ENCODE measurements at places on chromosomes 3 and 15.

- peak; percentile 43 for DNase-seq
Measured at GRCh38 chr3:10008588-10009344, 17.5 kb upstream of the FANCD2 start.

DNA sequence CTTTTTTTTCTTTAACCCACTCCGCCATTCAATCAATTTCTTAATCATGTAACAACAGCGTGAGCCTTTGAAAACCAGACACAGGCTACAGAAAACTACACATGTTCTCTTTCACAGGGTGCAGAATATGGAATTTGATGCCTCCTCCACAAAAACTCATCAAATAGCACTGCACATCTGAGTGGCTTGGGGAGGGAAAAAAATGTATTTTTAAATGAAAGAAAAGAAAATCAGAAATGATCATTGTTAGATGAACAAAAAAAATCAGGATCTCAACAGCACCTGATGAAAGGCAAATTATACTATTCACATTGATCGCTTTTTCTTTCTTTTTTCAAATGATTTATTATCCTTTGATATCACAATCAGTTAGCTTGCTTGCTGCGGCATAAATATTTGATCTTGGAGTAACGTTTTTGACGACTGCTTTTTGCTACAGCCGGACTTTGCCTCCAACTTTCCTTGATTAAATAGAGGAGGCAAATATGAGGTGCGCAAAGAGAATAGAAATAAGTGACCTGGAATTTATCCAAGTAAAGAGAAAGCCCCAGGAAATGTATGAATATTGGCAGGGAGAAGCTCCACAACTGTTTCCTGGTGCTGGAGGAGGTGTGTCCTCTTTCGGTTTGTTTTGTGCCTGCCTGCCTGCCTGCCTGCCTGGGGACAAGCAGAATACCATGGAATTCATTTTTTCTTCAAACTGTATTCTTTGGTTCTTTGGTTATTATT is 63.1 kb downstream of the EDEM1 start:
- DNase-seq, result no peak

DNA sequence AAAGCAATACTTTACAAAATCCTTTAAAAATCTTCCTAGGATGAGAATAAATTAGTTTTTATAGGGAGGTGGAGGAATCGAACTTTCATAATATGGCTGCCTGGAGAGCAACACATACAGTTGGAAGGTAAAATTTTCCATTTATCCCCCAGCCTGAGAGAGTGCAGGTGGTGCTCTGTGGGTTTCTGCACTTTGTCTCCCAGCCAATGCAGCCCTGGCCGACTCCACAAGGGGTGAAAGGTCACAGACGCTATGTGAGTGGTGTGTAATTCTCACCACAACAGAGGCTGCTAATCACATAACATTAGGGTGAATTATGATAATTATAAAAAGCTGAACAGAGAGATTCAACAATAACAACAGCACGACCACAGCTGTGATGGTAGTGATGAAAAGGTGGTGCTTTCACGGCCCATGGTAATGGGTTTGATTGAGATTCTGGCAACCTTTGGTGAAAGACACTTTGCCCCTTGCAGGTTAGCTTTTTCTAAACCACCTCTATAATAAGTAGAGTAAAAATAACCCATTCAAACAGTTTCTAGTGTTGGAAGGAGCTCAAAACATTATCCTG is 30.1 kb upstream of the NANOGP8 start:
- peak; percentile 38 for DNase-seq

DNA sequence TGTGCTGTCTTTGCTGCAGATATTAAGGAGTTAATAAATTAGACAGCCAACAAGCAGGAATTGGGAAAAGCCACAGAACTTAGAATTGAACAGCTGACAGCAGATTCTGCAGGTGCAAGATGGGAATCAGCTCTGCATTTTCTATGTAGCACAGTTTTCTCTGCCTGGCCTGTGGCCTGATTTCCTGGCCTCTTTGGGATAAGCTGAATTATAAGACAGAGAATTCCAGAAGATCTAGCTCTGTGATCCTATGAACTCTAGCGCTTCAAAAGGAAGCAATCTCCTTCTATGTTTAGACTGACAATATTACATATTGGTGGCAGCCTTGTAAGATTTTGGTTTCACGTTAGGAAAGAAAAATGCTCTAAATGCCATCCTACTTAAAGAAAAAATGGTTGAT is 24.0 kb upstream of the SOX2 start:
- DNase-seq, result no peak

- no peak for DNase-seq
Measured at GRCh38 chr3:149306751-149307434, 26.5 kb downstream of the TM4SF18 start.

- DNase-seq, result peak; percentile 79
Measured at GRCh38 chr3:71681224-71681668, 44.0 kb downstream of the EIF4E3 start.

- DNase-seq, result no peak
Measured at GRCh38 chr15:51398626-51399025, 57.2 kb downstream of the GLDN start.

DNA sequence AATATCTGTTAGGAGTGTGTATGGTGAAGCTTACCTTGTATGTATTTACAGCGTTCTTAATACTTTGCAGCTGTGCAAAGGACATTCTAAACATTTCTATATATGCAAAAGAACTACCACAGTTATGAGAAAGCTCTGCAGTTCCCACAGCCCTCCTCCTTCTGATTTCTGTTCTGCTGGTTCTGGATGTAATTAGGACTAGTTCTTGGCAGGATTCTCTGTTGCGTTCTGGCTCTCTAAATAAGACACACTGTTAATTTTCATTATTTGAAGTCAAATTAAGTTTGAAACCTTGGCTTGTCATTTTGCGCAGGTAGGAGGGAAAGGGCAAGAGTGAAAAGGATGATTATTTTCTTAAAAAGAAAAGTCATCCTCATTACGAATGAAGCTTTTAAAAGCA is 76.4 kb downstream of the FNDC3B start:
- DNase-seq, result no peak

GRCh38 chr3:45552031-45552793 is 42.3 kb upstream of the LIMD1 start:
- DNase-seq, result no peak

DNA sequence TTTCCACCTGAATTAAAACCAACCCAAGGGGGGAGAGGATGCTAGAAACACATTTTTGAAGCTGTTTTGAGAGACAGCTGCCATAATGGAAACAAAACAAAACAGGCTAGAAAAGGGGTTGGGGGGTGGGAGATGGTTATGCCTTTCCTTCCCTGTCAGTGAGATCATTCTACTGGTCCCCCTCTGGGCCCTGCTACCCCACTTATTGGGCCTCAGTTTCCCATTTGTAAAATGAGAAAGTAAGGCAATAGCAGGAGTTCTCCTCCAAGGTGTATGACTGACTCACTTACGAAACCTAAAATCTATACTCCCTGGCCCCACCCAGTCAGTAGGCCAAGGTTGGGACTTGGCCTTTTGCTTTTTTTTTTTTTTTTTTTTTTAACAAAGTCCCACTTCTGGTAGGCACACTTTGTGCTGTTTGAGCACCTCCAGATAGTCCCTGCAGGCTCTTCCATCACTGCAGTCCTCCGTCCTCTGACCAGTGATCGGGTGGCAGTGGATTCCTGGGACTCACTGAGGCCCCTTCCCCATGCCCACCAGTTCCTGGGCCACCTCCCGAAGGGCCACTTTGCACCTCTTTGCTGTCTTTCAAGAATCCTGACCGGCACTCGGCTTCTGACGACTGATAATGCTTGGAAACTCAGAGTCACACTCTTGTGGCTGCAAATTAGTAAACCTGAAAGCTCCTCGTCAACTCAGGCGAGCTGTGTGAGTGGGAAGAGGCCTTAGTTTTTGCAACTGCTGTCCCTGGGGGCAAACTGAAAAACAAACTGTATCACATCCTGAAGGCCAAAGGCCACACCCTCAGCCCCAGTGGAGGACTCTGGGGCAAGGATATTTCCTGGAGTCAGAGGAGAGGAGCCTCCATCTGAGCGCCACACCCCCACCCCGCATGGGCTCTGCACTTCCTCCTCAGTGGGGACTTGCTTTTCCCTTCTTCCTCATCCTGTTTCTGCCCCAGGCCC is 6.7 kb upstream of the PSTPIP1 start:
- DNase-seq, result no peak

DNA sequence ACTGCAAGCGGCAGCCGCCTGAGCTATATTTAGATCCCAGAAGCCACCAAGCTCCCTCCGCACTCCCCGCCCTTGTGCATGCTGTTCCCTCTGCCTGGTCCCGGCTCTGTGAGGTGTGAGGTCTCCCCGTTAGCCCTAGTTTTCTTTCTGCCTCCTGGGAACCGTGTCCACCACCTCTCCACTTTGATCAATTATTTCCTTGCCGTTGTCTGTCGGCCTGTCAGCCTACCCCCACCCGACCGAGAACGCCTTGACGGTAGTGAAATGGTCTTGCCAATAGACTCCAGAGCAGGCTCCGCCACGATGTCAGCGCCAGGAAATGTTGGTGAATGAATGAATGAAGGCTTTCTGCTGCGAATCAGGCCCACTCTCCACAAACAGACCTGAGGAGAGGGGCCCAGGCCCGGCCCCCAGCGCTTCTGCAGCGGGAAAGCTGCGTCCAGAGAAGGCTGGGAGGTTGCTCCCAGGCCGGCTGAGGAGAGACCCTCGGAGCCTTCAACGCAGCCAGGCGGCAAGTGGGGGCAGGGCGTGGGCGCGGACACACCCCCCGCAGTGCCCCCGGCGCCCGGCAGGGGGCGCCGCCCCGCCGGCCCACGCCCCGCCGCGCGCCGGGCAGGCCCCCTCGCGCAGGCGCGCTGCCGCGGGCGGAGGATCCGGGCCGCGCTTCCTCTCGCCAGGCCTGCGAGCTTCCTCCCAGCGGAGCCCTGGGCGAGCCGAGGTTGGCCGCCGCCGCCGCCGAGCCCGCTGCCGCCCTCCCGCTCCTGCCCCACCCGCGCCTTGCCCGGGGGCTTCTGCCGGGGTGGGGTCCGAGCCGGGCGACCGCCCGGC is at the start of gene CSK:
Gene CSK, plus strand, starts transcription at position 650 of the 828 bp plus-strand sequence. CDS start 16,218 bp downstream, outside the sequence.
- DNase-seq, result no peak

DNA sequence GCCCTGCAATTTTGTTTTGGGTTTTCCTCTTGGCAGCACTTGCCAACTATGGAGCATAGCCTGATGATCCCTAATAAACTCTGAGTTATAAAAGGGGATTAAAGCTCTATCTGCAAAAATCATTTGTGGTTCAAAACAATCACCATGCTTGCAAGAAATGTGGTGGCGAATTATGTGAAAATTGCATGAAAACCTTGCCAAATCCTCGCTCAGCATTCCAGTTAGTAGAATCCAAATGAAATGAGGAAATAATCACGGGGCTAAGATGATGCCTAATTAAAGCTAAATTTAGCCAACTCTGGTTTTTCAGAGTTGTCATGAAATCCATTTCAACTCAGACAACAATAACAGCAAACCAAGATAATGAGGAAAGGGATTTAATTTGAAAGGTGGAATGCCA is 73.0 kb upstream of the PROK2 start:
- no peak for DNase-seq

DNA sequence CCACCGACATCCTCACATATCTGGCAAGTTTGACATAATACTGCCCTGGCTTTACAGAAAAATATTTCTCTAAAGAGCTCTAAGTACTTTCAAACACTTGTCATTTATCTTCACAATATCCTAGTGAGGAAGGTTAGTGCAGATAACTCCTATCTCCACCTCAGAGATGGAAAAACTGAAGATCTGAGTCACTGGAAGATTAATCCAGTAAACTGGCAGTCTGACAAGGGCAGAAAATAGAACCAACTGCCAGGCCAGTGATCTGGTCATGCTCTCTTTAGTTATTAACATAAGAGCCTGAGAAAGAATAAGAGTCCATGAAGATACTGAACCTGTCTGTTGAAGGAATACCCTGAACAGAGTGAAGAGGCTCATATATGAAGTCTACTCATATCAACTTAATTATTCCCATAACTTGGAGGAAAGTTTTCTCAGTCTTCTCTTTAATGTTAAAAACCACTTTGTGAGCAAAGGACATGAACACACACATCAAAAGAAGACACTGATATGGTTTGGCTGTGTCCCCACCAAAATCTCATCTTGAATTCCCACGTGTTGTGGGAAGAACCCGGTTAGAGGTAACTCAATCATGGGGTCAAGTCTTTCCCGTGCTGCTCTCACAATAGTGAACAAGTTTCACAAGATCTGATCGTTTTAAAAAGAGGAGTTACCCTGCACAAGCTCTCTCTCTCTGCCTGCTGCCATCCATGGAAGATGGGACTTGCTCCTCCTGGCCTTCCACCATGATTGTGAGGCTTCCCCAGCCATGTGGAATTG is 61.4 kb downstream of the GOLIM4 start:
- peak; percentile 49 for DNase-seq

DNA sequence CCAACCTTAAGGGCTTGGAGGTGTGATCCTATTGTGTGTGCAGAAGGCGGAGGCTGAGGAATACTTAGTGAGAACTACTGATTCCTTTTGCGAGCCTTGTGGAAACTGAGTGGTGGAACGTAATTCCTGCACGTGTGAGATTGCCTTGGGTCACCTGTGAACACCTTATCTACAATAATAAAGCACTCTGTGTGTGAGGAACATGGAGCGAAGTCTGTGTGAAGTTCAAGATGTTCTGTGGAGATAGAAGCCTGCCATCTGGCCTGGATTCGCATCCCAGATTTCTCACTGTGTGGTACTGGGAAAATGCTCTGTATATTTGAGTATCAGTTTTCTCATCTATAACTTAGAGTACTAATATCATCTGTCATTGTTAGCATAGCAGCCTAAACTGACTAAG is 179.5 kb upstream of the PDZRN3 start:
- DNase-seq, result no peak

GRCh38 chr3:4570840-4571621 is 77.9 kb downstream of the ITPR1 start:
- DNase-seq, result no peak

DNA sequence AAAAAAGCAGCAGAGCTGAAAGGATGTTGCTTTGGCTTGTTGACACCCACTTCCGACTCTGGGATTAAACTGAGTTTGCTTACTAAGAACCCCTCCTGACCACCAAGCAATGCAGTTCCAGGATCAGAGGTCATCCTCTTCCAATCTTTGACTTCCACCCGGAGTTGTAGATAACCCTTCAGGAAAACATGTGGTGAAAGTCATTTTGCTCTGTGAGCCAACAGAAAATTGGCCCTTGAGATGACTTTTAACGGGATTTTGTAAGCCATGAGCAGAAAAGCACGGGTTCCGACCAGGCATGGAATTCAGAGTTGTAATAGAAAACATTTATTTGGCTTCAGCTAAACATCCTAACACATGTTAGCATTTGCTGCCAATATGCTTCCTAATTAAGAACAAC is 171.6 kb upstream of the NR2F2 start:
- DNase-seq, result no peak

GRCh38 chr15:33330931-33331330 is 20.2 kb downstream of the RYR3 start:
- no peak for DNase-seq

- DNase-seq, result no peak
Measured at GRCh38 chr3:107880702-107881101, 210.1 kb downstream of the CD47 start.

DNA sequence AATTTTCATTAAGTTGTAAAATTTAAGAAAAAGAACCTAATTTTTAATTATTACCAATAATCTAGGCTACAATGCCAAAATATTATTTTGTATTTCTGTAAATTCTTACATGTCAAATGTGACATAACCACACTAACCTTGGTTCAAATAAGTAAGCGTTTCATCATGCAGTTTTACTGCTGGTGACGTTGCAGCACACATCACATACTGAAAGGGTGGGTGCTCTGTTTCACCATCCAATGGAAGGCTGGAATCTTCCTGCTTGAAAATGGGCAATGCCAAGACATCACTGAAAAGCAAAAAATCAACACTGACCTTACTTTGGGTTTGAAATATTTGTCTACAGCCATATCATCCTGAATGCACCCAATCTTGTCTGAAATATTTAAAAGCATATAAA is 14.8 kb downstream of the UBP1 start:
- DNase-seq, result no peak
